Stimulated activated CD8-positive, alpha-beta memory T cell treated with anti-CD3 and anti-CD28 coated beads, Interleukin-15, amount 100 ng/mL, for 24 hours (primary cell): ENCODE measurements at places on chromosomes 13 and 19.

DNA sequence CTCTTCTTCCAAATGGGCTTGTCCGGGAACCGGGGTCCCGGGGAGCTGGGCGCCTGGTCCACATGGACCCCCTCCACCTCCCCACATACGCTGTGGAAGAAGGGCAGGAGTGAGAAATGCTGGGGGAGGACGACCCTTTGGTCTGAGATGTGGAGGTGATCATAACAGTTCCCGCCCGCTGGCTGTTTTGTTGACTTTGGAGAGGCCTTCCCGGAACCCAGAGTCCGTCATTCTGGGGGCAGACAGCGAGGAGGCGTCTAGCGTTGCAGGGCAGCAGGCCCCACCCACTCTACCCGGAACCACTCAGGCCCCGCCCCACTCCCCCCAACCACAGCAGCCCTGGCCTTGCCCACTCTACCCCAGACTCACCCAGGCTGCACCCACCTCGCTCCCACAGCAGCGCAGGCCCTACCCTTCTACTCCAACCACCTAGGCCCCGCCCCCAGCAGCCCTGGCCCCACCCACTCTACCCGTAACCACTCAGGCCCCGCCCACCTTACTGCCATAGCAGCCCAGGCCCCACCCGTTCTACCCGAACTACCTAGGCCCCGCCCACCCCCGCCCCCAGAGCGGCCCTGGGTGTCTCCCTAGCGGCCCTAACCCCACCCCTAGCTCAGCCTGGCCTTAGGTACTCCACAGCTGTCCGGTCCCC, 7.1 kb downstream of the GPR108 start:
- no peak for DNase-seq

DNA sequence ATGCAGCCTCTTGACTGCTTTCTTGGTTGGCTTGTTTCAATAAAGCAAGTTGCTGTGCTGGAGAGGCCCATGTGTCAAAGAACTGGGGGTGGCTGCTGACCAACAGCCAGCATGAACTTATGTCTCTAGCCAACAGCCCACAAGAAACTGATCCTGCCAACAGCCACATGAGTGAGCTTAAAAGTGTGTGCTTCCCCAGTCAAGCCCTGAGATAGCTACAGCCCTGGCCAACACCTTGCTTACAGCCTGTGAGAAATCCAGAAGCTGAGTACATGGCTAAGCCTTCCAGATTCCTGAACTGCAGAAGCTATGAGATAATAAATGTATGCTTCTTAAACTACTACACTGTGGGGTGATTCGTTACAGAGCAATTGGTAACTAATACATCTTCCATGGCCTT, 38.9 kb upstream of the IPO5 start:
- no peak for DNase-seq

GRCh38 chr13:105735281-105735680, 800.2 kb downstream of the EFNB2 start:
- DNase-seq: no peak

GRCh38 chr13:49292742-49293486, 45.2 kb downstream of the CDADC1 start:
- DNase-seq: no peak
